ENCODE measurements at places on chromosomes 13 and 19.

DNA sequence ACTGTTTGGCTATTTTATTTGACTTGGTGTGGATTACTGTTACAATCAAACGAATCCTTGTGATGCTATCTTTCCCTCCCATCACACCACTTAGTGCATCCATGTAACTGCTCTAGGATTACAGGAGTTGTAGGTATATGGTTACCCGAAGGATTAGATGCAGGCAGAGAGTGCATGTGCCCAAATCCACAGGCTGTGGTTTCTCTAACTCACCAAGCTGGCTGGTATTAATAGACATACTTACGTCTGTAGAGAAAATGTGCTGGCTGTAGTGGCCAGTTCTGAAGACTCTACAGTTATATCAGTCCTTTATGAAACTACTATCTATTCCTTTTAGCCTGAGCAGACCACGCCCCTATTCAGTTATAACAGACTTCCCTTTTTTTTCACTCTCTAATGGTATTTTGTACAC lies 1.1 kb upstream of the HMGB1 start:
- DNase-seq = peak; percentile 27

DNA sequence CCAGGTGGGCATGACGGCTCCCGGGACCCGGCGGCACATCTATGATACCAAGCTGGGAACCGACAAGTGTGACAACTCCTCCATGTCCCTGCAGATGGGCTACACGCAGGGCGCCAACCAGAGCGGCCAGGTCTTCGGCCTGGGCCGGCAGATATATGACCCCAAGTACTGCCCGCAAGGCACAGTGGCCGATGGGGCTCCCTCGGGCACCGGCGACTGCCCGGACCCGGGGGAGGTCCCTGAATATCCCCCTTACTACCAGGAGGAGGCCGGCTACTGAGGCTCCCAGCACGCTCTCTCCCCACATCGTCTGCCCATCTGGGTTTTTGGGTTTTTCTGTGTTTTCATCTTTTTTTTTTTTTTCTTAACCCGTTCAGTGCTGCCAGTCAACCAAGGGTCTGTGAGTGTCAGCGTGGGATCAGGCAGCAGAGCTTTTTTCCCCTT lies 2.3 kb upstream of the ABCA7 start:
- no peak for DNase-seq

GRCh38 chr19:14325863-14326262 lies 55.4 kb upstream of the ADGRE5 start:
- no peak for DNase-seq

GRCh38 chr13:45367358-45367757 lies 26.4 kb upstream of the TPT1 start:
- DNase-seq = no peak

DNA sequence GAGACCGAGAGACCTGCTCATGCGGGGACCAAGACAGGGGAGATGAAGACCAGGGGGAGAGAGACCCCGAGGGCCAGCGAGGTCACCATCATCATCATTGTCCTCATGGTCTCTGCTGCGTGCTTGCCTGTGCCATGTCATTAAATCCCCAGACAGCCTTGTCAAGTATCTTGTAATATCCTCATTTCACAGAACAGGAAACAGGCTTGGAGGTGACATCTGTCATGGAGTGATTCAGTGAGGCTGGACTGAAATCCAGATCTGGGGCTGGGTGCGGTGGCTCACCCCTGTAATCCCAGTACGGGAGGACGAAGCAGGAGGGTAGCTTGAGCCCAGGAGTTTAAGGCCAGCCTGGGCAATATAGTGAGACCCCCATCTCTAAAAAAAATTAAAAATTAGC lies 5.9 kb upstream of the NANOS2 start:
- no peak for DNase-seq

DNA sequence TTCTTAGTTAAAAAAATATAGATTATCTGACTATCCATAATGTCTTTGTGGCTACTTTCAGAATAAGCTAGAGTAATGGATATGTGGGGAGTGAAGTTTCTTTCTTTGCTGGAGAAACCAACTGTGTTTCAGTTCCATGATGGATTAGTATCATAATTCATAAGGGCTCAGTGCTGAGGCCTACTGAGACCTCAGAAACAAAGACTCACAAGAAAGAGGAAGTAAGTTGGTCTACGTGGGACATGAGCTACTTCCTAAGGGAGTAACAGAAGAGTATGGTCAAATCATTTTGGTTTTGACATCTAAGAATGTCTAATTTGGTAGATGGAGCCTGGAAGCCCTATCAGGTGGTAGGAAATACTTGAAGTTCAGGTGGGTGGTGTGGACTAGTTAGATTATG lies 99.0 kb upstream of the HTR2A start:
- no peak for DNase-seq

Measured in eye (tissue), 1 donor.